ENCODE measurements at places on chromosomes 12 and 14.
A peak's percentile ranks its signal among the peaks of the same experiment; 100 is the strongest.

DNA sequence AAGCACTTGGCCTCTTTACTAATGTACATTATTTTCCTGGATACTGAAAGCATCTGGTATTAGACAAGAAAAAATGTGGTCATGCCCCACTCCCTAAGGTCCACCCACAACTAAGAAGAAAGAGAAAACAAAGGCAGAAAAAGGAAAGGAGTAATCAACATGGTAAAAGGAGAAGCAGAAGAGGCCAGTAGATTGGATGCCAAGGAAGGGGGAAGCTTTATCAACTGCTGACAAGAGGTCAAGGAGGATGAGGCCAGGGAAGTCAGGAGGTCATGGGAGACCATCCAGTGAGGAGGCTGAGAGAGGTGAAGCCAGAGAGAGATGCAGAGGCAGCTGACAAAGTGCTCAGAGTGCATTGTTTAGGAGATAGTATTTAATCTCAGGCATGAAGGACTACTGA is 383.5 kb downstream of the ZFP36L1 start:
- no peak for DNase-seq

DNA sequence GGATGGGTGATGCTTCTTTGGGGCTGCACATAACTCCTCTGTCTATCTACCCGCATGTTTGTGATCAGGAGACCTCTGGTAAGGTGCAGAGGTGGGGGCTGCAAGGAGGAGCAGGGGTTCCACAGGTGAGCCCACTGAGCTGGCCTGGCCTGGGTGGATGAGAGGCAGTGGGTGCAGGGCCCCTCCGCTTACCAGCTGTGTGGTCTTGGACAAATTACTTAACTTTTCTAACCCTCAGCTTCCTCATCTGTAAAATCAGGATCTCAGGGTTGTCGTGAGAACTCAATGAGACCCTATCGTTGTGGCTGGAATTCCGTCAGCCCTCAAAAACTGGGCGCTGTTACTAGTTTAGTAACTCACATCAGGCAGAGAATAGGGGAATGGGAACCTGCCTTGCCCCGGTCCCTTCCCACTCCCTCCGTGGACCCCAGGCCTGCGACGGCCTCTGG is 7.5 kb downstream of the PTPN6 start:
- DNase-seq = no peak

DNA sequence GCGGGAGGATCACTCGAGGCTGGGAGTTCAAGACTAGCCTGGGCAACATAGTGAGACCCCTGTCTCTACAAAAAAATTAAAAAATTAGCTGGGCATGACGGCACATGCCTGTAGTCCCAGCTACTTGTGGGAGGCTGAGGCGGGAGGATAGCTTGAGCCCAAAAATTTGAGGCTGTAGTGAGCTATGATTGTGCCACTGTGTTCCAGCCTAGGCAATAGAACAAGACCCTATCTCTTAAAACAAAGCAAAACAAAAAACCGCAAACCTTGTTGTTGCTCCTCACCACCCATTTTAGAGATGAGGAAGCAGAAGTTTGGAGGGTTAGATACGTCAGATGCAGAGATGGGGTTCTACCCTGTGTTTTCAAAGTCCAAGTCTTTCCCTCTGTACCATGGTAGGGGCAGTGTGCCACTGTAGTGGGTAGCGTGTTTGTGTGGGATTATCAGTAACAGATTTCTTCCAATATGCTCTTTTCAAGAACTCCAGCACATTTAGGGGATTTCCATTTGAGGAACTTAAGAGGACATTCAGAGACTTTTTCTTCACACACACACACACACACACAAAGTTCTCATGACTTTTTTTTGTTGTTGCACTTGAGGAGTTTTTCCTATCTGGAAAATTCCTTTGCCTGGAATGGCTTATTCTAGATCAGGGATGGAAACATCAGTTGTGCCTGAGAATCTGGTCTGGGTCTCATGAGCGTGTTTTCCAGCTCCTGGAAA is 186.5 kb downstream of the CHST11 start:
- no peak for DNase-seq

DNA sequence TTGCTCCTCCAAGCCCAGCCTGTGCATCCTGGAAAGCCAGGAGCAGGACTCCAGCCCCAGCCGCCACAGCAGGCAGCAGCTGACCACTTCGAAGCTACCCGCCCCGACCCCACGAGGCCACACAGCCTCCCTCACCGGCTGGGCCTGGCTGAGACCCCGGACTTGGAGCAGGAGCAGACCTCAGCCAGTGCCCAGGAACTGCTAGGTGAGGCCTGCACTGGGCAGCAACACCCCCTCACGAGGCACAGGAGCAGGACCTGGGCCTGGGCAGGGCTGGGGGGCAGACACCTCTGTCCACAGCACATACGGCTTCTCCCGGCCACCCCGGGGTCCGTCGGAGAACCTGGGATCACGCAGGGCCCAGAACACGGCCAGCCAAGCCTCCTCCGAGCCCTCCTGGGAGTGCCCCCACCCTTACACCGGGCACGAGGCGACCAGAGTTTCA is 137.4 kb upstream of the C14orf180 start:
- no peak for DNase-seq

- no peak for DNase-seq
Measured at GRCh38 chr14:90784621-90785270, 31.5 kb downstream of the TTC7B start.

GRCh38 chr12:114976372-114976771 is 292.4 kb upstream of the TBX3 start:
- DNase-seq = no peak

- no peak for DNase-seq
Measured at GRCh38 chr12:49789992-49790391, 38.2 kb downstream of the NCKAP5L start.

GRCh38 chr12:121693155-121693687 is 19.3 kb upstream of the TMEM120B start:
- peak; percentile 34 for DNase-seq

- no peak for DNase-seq
Measured at GRCh38 chr14:23076785-23077408, 18.0 kb downstream of the ACIN1 start.

GRCh38 chr14:60197629-60198303 is 32.6 kb upstream of the DHRS7 start:
- no peak for DNase-seq

GRCh38 chr14:39733741-39734140 is 301.5 kb upstream of the FBXO33 start:
- DNase-seq = no peak

DNA sequence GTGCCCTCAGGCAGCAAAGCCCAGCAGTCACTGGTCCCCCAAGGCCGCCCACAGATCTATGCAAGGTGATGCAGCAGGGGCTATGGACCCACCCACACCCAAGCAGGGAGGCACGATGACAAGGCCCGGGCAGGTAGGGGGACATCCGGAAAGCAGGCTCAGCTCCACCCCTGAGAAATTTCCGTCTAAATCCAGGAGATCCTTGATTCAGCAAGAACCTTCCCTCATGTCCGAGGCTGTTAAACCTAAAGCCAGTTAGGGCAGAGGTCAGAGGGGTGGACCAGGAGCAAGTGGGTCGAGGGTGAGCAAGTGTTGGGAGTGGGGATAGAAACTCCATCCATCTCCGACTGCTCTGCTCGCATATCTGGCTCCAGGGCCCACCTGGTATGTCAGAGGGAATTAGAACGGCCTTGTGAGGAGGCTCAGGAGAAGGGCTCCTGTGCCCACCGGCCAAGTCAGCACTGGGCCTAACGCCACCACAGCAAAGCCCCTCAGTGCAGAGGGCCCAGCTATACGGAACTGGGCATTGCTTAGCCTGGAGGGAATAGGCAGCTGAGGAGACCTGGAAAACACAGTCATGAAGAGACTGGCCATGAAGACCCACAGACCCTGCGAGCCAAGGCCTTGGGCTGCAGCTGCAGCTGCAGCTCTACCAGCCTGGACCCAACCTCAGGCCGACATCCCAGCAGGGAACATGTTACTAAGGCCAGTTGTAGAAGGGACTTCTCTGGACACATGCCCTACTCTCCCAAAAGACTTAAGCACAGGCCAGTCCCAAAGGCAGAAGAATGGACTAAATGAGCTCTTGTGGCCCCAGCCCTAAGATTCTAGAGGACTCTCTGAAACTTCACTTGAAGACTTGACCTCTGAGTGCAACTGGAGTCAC is 34.3 kb downstream of the DAD1 start:
- no peak for DNase-seq

DNA sequence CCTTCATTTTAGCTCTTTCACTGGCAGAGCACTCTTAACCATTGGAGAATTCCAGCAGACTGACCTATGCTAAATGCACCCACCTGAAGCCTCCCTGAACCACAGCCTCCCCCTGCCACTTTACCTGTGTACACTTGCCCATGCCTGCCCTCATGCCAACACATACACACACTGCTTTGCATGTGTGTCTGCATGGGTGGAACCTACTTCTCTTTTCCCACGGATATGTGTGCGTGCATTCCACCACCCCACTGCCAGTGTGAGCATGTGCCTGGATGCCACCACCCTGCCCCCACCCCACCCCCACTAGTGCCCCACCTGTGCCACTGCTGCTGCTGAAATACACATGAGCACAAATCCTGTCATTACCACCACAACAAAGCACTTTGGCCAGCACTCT is 49.5 kb upstream of the EEA1 start:
- no peak for DNase-seq

- DNase-seq = peak; percentile 37
Measured at GRCh38 chr12:132597333-132598316, 12.8 kb downstream of the LRCOL1 start.

DNA sequence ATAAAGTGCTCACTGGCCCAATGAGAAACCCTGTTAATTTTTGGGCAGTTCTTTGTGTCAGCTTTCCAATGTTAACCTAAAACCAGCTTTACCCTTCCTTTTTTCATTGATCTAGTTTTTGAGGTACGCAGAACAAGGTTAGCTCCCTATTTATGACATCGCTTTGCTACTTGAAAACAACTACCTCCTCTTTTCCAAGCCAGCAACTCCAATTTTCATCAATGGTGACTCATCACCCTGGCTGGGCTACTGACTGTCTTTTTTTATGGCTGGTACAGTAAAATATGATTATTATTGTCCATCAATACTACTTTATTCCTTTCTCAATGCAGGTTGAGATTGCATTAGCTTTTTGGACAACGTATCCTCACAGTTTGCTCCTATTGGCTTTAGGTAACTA is 22.5 kb upstream of the AKAP6 start:
- DNase-seq = no peak

GRCh38 chr12:65825507-65826352 is 1.4 kb downstream of the HMGA2 start:
- no peak for DNase-seq

- DNase-seq = no peak
Measured at GRCh38 chr14:52021957-52022600, 32.7 kb downstream of the RTRAF start.

DNA sequence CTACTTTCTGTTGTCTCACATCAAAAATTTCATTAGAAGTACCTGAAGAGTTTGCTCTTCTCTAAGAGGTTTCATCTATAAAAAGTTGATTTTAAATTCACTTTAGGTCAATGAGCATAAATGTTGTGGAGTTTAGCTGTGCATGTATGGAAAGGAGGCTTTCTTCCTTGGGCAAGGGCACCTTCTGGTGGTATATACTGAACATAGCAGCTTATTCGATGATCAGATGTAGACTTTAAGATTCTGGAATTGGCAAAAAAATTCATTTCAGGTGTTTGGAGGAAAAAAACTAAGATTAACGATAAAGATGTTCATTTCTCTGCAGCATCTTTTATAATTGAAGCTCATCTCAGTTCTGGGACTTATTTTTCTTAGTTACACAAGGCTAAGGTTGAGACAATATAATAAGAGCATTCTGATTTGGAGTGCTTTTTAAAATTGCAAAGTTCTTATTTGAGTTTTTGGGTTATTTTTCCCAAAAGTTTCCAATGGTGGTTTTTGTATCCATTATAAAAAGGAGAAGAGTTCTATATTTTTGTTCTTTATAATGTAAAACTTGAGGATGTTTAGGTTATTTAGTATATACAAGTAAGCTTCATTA is 46.8 kb downstream of the TMEM117 start:
- peak; percentile 13 for DNase-seq
